ENCODE measurements at places on chromosomes 16 and 17. TPM values are rescaled to one million over a fixed set of nuclear protein-coding genes. Genes with fewer than 3 reads are reported as not detected.

DNA sequence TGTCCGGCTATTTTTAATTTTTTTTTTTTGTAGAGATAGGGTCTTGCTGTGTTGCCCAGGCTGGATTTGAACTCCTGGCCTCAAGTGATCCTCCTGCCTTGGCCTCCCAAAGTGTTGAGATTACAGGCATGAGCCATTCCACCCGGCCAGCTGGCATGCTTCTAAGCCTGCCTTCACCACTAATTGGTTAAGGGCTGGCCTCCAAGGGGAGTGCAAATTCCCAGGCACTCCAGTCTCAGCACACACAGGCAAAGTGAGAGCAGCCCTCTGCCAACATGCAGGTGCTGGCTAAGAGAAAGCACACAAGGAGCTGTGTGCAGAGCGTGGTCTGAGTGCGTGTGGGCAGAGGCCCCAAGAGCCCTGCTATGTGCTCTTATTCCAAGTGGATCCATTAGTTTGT is 149.8 kb upstream of the HS3ST2 start:
- DNase-seq = no peak

OSGIN1 gene
- total RNA-seq = not detected

ABCA10 gene
- total RNA-seq = 4.1 TPM

HNF1B gene
- total RNA-seq = not detected

DNA sequence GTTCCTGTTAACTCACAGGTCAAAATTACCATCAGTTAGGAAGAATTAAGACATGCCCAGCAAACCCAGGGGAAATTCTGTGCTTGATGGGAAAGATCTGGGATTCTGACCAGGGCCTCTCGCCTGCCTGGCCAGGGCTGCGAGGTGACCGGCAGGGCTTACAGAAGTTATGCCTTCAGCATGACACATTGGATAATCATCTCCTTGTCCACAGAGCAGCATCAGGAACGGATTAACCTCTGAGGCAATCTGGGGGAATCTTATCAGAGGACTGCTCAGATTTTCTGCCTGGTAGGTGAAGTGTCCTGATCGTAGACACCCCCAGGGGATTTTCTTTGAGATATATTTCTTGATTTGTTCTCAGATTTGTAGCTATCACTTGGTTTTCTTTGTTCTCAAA is 172.5 kb downstream of the HS3ST3A1 start:
- no peak for DNase-seq

TBC1D3 gene
- not detected for total RNA-seq

GRCh38 chr17:79322211-79323123 is 247.8 kb downstream of the ENGASE start:
- no peak for DNase-seq

CX3CL1 gene
- 4.9 TPM for total RNA-seq

GRCh38 chr17:47265983-47266541 is 12.4 kb downstream of the ITGB3 start:
- no peak for DNase-seq

GRCh38 chr16:56588781-56589140 is 567 bp upstream of the MT3 start:
- DNase-seq = no peak

- no peak for DNase-seq
Observed at GRCh38 chr16:29871822-29872546, 9.0 kb upstream of the CDIPT start.

GRCh38 chr16:15963307-15963910 is 14.0 kb downstream of the ABCC1 start:
- DNase-seq = no peak

PRAC1 gene
- not detected for total RNA-seq

RTN4RL1 gene
- total RNA-seq = 20.4 TPM

DNA sequence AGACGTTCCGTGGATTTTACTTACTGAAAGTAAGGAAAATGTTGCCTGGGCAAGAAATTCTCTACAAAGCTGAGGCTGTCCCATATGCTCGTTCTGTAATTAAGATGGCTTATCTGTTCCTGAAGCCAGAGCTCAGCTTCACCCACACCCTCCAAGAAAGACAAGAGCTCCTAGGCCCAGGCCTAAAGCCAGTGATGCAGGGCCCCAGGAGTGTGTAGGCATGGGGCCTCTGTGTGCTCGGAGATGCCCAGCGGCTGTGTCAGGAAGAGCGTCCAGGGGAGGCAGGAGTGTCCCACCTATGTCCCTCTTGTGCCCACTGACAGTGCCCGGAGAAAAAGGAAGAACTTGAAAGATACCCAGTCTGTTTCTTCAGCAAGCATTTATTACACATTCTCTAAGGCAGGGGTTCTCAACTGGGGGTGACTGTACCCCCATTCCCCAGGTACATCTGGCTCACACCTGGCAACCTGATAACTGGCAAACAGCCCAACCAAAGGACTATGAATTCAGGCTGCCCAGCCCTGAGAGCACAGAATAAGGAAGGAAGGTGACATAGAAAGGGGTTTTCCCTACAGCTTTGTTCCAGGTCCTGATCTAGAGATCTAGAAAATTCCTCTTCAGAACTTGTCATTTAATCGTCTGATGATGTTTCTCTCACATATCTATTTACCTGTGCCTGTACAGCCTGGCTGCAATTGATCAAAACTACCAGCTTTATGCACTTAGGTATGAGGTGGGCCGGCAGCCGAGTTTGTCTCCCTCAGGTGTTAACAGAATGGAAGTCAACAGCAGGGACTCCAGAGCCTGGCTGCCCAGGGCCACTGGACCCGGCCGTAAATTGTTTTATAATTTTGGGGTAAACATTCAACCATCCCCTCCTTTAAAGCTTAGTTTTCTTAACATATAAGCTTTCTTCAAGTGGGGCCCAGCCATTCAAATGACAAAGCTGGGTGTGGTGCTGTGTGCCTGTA is 12.0 kb downstream of the SNN start:
- no peak for DNase-seq

DNA sequence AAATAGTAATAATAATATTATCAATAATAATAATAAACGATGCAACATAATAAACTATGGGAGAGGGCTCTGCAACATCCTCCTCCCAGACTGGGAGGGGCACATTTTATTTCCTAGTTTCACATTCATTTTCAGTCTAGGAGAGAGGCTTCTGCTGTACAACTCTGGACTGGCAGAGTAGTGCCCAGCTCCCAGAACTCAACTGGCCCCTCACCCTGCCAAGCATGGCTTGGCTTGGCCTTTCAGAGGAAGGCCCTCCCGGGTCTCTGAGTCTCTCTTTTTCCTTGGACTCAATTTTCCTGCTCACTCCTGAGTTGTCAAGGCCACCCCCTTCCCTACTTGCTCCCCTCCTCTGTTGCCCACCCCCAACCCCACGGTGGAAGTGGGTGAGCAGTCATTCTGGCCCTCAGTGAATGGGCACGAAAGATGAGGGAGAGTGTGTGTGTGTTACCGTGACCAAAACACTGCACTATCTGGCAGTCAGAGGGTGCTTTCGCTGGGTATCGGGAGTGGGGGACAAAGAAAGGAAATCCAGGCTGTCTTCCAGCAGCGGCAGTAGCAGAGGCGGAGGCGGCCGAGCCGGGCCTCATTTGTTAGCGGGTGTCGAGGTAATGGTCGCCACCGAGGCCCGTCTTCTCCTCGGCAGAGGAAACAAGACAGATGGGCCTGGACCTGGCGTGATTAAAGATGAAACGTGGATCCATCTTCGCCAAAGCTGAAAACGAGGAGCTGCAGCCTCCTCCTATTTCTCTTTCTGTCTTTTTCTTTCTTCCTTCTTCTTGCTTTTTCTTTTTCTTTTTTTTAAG is 2.3 kb downstream of the HOXB4 start:
- no peak for DNase-seq

GRCh38 chr16:77683397-77684180 is 38.7 kb upstream of the NUDT7 start:
- DNase-seq = no peak

TBC1D28 gene
- under 0.01 TPM for total RNA-seq

- no peak for DNase-seq
Observed at GRCh38 chr17:44589316-44590071, 32.2 kb downstream of the FZD2 start.

DNA sequence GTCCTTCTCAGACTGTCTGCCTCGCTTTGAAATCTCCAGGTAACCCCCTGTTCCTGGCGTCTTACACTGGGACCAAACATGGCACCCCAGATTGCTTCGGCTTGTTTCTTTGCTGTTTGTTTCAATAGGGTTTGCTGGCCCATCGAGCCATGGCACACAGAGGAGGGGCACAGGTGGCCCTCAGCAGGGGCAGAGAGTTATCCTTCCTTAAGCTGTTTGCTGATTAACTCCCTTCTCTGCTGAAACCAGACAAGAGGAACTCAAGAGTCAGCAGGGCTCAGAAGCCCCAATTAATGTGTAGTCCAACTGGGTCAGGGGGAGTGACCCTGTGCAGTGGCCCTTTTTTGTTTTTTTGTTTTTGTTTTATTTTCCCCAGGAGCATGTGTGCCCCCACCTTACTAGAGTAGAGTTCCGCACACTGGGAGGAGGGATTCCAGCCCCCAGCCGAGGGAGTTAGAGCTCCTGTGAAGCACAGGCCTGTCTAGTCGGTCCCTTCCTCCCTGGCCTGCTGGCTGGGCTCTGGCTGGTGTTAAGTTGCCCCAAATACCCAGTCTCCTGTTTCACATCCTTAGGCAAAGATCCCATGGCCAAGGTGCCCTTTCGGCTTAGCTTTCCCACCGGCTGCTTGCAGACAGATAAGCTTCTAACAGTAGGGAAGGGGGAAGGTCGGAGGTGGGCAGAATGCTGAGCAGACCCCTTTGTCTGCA is 39.3 kb downstream of the YPEL2 start:
- no peak for DNase-seq

EVPLL gene
- not detected for total RNA-seq

DNA sequence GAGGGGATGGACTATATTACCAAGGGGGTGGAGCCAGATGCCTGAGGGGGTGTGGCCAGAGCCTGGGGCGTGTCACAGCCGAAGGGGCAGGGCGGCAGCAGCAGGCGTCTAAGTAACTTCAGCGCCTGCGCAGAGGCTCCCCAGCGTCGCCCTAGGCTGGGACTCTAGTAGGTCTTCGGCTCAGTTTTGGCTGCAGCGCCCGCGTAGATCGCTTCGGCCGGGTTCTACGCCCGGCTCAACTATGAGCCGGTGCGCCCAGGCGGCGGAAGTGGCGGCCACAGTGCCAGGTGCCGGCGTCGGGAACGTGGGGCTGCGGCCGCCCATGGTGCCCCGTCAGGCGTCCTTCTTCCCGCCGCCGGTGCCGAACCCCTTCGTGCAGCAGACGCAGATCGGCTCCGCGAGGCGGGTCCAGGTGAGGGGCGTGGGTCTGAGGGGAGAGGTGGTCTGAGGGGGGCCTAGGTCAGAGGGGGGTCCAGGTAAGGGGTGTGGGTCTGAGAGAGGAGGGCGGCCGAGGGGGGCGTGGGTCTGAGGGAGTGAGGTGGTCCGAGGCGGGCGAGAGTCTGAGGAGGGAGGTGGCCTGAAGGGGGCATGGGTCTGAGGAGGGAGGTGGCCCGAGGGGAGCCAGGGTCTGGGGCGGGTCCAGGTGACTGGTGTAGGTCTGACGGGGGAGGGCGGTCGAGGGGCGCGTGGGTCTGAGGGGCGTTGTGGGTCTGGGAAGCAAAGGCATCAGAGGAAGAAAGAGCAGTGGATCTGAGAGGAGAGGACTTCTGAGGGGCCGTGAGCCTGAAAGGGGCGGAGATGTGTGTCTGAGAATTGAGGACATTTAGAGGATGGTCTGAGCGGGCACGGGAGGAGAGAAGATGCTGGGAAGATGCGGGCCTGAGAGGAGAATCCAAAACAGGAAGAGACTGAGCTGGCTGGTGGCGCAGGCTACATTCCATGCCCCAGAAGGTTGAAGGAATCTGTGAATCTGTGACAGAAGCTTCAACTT is at the start of gene LPCAT2:
Gene LPCAT2, plus strand, starts transcription at position 132 of the 991 bp plus-strand sequence. Its CDS starts 110 bp downstream, at position 242.
- DNase-seq = peak; percentile 82

OR4D1 gene
- total RNA-seq = under 0.01 TPM

FNDC8 gene
- total RNA-seq = not detected

DNA sequence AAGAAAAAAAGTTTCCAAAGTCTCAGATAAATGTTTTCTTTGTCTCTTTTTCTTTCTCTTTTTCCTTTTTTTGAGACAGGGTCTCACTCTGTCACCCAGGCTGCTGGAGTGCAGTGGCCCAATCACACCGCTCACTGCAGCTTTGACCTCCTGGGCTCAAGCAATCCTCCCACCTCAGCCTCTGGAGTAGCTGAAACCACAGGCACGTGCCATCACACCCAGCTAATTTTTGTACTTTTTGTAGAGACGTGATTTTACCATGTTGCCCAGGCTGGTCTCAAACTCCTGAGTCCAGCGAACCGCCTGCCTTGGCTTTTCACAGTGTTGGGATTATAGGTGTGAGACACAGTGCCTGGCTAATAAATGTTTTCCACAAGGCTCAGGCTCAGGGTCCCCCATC is 53.3 kb upstream of the KSR1 start:
- DNase-seq = no peak

CIBAR2 gene
- total RNA-seq = 0.41 TPM
